HL-60 (cell line): ENCODE measurements at places on chromosomes 16 and 17.

DNA sequence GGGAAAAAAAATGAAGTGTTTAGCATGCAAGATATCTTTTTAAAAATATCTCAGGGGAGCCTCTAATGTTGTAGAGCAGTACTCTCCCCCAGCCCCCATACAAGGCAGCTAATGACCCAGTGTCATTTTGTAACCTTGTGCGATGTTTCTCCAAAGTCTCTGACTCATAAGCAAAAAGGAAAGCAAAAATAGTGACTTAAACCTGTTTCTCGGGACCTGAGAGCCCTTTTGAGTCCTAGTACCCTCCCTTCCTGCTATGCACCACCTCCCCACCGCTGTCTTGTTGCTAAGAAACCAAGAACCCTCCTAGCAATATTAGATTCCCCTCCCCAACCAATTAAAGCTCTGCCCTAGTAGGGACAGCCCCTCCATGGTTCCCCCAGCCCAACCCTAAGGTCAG lies 2.8 kb downstream of the MYCBPAP start:
- no peak for DNase-seq

DNA sequence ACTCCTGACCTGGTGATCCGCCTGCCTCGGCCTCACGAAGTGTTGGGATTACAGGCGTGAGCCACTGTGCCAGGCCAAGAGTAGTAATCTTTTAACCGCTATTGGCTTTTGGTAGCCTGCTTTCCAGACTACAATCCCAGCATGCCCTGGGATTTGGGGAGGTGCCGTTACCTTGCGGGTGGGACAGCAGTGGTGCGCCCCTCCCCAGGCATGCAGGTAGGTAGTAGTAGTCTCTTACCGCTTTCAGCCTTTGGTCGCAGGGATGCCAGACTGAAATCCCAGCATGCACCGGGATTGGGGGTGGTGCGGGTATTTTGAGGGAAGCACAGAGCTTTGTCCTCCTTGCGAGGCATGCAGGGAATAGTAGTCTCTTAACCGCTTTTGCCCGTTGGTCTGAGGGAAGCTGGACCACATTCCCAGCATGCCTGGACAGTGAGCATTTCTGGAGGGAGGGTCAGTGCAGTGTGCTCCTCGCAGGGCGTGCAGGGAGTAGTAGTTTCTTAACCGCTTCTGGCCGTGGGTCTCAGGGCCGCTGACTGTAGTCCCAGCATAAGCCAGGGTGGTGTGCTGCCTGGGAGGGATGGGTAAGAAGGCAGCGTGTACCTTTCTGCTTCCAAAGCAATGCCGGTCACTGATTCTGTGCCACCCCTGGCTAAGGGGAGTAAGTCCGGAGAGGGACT lies 1686.8 kb downstream of the TP53TG3F start:
- DNase-seq: no peak

- no peak for DNase-seq
Measured at GRCh38 chr17:7894226-7894625, 5.6 kb downstream of the CHD3 start.

DNA sequence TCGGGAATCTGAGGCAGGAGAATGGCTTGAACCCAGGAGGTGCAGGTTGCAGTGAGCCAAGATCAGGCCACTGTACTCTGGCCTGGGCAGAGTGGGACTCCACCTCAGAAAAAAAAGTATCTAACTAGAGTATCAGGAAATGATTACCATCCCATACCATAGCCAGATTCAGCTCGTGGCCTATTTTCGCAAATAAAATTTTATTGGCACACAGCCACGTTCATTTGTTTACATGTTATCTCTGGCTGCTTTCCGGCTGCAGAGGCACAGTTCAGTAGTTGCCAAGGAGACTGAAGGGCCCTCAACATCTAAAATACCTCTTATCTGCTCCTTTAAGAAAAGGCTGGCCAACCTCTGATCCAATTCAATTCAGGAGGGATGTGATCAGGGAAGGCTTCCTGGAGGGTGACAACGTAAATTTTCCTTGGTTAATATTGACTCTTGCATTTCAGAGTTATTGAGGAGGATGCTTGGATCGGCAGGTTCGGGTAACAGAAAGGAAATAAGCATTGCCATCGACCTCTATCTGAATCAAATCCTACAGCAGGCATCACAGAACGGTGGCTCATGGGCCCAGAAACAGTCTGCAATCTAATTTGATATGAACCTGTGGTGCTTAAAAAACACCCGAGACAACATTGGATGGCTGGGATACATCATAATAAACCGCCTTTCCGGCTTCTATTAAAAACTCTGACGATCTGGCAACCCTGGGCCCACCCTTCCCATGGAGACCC lies 73.8 kb downstream of the XYLT1 start:
- no peak for DNase-seq

GRCh38 chr16:88473666-88474534 lies 20.8 kb downstream of the ZFPM1 start:
- DNase-seq: no peak

- peak; percentile 1 for DNase-seq
Measured at GRCh38 chr17:51487947-51488346, 227.6 kb downstream of the UTP18 start.

DNA sequence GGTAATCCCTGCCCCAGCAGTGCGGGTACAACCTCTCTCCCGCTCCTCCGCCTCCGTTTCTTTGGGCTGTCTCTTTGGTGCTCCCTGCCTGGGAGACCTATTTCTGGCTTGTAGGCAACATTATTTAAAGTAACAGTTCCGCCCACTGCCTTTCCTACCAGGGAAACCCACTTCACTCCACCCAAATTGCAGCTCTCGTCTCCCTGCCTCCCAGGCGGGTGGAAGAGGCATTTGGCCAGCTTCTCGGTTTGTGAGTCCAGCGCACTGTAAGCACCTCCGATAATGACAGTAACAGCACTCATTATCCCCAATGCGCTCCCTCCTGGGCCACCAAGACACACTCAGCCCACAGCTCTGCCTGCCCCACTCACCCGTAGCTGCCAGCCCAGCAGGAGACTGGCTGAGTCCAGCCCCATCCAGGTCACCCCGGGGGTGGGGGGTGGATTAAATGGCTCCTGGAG lies 165.1 kb upstream of the CDC42EP4 start:
- no peak for DNase-seq

GRCh38 chr16:49635591-49636581 lies 220.0 kb downstream of the ZNF423 start:
- no peak for DNase-seq

DNA sequence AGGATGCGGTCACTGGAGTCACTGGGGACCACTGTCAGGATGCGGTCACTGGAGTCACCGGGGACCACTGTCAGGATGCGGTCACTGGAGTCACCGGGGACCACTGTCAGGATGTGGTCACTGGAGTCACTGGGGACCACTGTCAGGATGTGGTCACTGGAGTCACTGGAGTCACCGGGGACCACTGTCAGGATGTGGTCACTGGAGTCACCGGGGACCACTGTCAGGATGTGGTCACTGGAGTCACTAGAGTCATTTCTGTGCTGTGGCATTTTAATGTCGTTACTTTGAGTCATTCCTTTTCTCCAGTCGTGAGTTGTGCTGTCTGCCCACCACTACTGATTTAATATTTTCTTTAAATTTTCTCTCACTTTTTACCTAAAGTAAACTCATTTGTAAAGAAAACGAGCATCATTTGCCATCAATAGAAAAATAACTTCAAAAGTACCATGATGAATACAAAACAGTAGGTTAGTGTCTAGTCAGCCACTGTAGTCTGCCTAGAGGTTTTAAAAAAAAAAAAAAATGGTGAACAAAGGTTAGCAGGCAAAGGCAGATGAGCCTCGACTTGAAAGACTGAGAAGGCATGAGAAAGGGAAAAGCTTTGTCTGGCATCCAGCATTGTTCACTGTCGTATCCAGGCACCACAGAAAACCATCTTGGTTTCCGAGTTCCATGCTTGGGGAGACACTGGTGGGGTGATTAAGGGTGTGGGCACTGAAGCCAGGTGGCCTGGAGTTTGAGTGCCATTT lies 346.6 kb downstream of the SNX29 start:
- DNase-seq: no peak

DNA sequence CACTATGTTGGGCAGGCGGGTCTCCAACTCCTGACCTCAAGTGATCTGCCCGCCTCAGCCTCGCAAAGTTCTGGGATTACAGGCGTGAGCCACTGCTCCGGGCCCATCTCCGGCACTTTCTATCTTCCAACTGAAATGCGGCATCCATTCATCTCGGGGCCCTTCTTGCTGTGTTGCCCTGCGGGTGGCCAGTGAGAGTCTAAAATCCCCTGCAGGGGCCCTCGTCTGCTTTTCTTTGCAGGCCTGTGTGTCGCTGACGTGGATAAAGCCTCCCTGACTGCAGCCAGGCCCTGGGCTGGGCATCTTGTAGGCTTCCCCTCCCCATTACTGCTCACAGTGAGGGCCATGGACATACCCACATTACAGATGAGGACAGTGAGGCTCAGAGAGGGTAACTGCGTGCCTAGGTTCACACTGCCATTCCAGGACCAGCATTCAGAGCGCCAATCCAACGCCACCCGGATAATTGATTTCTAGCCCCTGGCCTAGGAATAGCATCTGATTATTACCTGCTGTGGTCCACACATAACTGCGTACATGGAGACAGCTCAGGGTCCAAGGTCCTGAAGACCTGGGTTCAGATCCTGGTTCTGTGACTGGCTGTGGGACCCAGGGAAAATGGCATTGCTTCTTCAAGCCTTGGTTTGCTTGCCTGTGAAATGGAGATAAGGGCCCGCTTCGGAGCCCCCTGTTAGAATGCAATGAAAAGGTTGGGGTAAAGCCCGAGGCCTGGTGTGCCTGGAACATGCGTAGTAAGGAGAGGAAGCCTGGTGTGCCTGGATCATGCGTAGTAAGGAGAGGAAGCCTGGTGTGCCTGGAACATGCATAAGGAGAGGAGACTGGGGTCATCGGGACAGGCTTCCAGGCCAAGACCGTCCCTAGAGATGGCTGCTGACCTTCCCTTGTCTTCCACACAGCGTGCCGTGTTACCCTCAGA lies 25.0 kb downstream of the CRISPLD2 start:
- no peak for DNase-seq

DNA sequence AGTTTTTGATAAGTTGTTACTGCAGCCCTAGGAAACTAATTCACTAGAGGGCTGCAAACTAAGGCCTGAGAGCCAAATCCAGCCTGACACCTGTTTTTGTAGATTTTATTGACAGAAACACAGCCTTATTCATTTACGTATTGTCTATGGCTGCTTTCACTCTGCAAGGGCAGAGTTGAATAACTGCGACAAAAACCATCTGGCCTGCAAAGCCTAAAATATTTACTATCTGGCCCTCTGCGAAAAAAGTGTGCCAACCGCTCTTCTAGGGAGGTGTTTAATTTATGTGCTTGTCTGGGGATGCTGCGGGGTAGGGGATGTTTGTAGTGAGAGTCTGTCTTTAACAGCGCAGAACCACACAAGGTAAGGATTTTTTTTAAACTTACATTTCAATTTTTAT lies 165.0 kb upstream of the RBFOX1 start:
- DNase-seq: no peak

GRCh38 chr16:5228369-5228768 lies 130.8 kb upstream of the EEF2KMT start:
- no peak for DNase-seq

DNA sequence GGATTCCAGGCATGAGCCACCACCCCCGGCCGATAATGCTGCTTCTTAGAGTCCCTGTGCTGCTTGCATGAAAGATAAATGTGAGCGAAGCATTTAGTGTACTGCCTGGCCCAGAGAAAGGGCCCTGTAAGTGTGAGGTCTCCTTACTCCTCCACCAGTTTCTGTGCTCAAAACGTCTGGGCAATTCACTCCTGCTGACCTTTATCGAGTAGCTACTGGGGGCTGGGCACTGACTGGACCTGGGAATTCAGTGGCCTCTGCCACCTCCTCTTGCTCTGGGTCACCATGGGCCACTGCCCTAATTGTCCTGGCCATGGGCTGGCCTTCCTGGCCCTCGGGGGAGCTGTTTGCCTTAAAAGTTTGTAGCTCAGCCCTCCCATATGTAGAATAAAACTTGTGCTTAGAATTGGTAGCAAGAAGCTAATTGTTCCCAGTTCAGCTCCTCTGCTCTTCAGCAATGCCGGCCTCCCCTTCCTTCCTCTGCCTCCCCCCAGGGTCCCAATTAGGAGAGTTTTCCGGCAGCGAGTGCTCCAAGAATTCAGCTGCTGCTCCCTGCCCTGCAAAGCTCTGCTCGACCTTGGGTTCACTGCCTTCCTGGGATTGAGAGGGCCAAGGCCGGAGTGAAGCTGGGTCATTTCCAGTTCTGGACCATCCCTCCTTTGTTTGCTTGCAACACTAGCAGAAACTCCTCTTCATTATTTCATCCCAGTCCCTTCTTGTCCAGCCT lies 98.9 kb upstream of the CDC42EP4 start:
- no peak for DNase-seq

DNA sequence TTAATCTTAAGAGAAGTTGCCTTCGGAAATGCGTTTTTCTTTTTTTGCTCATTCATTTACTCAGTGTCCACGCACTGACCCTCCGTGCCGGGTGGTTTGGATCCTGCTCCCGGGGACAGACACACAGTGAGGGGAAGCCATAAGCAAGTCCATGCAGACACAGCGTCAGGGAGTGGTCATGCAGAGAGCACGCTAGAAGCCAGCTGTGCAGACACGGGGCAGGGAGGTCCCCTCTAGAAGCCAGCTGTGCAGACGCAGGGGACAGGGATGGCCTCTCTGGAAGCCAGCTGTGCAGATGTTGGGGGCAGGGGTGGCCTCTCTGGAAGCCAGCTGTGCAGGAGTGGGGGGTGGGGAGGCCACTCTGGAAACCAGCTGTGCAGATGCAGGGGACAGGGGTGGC lies 4.8 kb downstream of the GAA start:
- no peak for DNase-seq
